ENCODE measurements at places on chromosomes 7 and 10.

DNA sequence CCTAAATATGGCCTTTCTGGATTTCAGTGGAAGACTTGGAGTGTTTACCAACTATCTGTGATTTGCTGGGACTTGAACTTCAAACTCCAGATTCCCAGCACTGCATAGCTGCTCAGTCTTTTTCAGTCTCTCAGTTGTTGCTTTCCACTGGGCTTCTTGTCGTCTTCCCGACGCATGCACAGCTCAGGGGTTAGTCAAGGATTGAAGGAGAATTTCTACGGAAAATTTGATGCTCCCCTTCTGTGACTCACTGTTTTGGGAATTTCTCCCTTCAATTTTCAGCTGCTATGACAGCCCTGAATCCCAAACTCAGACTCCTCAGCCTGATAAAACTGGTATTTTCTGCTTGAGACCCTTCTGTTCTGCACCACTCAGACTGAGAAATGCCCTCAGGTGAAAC, 91.7 kb downstream of the CYP26A1 start:
- no peak for DNase-seq

DNA sequence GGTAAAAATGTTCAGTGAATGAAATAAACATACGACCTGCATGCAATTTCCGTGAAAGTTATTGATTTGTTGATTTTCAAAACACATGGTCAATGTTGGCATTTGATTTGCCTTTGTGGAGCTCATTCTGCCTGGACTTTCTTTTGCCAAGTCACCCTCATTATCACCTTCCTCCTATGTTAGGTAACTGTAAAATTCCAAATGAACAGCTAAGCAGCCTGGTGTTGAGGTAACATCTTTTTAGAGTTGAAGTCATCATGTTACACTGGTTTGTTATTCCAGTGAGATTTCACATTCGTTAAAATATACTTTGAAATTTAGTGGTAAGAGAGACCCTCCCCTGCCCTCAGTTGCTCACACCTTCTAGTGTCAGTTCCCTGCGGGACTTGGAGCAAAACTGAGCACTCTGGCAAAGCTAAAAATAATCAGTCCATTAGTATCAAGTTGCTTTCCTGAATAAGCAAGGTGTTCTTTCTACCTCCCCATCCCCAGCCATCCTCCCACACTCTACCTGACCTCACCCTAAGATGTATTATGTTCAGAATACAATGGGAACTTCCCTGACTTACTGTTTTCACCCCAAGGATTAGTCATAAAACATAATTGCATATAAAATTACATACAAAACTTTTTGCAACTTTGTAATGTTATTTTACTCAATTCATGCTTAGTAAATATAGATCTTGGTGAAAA, 283.3 kb upstream of the SEMA3A start:
- DNase-seq: peak; percentile 16

- DNase-seq: no peak
Observed at GRCh38 chr10:124047427-124048152, 45.8 kb downstream of the CHST15 start.

- DNase-seq: no peak
Observed at GRCh38 chr10:48885376-48885775, 54.3 kb downstream of the LRRC18 start.

DNA sequence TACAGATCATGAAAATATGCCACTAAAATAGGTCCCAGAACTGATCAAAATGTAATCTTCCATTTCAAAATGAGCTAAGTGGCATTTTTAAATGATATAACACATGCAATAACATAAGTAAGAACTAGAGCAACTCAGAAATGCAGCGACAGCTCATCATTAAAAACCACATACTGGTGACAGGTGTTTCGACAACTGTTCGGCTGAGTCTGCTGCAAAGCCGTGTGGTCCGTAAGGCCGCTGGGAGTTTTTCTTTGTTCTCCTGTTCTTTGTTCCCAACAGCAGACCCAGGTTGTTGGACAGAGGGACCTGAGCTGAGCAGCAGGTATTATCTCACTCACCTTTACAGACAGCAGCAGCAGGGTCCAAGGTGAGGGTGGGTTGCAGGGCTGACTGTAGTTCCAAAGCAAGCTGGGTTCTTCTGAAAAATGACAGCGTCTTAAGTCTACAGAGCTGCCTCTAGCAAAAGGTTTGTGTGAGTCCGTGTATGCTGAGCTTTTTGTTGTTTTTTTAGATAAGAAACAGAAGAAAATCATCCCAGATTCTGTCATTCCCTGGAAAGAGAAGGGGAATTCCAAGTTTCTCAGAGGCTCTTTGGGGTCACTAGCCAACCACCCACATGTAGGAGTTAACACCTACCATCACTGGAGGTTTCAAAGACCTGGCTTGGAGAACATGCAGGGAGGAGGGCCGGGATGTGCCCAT, 45.4 kb upstream of the MACROH2A2 start:
- no peak for DNase-seq

- no peak for DNase-seq
Observed at GRCh38 chr7:126524967-126525366, 727.8 kb downstream of the GRM8 start.

- no peak for DNase-seq
Observed at GRCh38 chr7:103702982-103703381, 257.0 kb upstream of the SLC26A5 start.

All from epithelial cell of prostate (primary cell).